Esophagus squamous epithelium (tissue), 5 donors: ENCODE measurements at places on chromosomes 16 and 17.

- DNase-seq, result no peak
Measured at GRCh38 chr16:53085931-53086421, 31.2 kb downstream of the CHD9 start.

- DNase-seq, result no peak
Measured at GRCh38 chr17:32264823-32265191, 825 bp upstream of the RHBDL3 start.

- no peak for DNase-seq
Measured at GRCh38 chr16:53812914-53813313, 109.0 kb downstream of the FTO start.

- DNase-seq, result no peak
Measured at GRCh38 chr17:66171172-66171571, 20.8 kb downstream of the CEP112 start.

GRCh38 chr16:14285513-14286367, 214.6 kb downstream of the MRTFB start:
- DNase-seq, result no peak

DNA sequence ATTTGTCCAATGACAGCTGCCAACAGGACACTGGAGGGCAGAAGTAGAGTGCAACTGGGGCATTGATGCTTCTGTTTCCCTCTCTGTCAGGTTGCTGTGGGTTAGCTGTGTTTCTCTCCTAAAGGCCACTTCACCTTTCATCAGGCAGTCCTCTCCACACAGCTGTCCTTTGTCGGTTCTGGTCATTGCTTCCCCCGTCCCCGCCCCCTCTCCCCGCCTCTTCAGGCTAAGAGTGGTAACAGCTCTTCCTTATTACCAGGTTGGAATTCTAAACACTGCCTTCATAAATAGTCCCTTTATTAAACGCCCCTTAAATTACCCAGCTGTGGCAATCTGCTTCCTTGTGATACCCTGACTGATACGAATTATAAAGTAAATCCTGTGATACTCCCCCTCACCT, 31.8 kb upstream of the NSRP1 start:
- no peak for DNase-seq

GRCh38 chr17:48593126-48593829, at the start of gene HOXB5:
Gene HOXB5, minus strand, starts transcription at chr17:48593779. Its CDS starts 97 bp downstream, at chr17:48593682.
- no peak for DNase-seq

GRCh38 chr16:88894681-88895300, 28.3 kb upstream of the PABPN1L start:
- DNase-seq, result no peak

GRCh38 chr17:16529906-16530305, 37.9 kb upstream of the LRRC75A start:
- DNase-seq, result no peak

DNA sequence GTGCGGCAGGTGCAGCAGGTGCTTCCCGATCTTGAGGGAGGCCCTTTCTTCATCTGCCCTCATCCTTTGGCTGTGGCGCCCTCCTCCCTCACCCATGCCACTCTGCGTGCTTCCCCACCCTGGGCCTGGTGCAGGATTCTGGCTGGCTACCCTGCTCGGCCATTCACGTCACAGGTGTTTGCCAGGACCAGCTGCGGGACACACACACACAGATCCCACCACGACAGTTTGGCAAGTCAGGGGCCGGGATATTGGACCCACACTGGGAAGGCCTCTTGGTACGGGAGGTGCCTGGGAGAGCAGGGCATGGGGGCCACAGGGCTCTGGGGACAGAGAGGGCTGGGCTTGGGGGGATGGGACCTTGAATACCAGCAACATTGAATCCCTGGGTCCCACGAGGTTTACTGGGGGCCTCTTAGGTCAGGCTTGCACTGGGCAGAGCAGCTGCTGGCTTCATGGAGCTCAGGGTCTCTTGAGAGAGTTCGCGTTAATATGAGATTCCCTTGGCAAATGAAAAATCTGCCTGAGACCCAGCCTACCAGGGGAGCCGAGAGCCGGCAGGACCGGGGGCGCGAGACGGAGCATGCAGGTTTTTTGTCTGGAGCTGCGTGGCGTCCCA, 15.1 kb downstream of the ADCY7 start:
- no peak for DNase-seq

DNA sequence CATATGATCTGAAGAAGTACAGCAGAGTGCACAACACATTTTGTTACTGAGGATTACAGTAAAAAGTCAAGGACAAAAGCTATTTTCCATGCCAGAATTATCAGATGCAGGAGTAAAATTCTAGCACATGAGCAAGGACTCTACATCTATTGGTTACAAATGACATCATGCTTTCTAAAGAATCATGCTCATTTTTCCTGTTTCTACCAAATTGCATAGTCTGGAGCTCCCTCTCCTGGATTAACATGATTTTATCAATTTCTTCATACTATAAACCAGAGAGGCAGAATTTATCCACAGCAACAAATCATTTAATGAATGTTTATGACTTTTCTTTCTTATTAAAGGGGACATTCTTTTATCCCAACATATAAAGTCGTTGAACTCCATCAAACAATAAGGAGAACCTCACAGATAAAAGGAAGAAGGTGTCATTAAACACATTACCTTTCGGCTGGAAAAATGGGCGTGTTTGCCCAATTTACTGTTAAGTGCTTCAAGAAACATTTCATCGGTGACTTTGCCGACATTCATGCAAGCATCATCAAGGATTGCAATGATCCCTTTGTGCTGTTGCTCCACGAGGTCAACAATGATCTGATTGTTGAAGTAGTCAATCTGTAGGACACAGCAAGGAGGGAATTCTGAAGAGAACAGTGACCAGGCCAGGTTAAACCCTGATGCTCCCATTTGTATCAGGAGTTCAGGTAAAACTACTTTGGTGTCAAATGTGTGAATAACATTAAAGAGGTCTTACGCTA, 121.7 kb downstream of the MYO1D start:
- DNase-seq, result no peak

- DNase-seq, result no peak
Measured at GRCh38 chr16:11909653-11910545, 5.9 kb downstream of the GSPT1 start.

DNA sequence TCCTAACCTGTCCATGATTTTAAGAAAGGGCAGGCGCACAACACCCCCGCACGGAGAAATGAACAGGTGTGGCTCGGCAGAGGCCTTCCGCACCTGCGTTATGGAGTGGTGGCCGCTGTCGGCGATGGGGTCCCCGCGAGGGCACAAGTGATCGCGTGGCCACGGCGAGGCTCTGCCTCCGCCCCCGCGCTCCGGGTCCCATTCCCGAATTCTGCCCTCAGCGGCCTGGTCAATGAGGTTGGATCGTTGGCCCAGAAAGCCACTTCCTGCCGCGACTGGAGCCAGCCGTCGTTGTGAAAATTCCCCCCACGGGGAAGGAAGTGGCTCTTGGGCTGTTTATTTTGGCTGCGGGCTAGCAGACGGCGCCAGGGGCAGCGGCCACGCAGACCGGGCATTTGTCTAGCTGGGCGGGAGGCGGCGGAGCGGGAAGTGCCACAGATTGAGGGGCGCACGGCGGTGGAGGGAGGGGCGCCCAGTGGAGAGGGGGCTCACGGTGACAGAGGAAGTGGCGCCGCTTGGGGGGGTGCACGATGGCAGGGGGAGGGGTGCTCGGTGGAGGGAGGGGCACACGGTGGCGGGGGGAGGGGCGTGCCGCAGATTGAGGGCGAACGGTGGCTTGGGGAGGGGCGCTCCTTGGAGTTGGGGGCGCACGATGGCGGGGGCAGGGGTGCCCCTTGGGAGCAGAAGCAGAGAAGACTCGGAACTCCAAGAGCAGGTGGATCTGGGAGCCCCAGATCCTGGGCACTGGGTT, 25.0 kb downstream of the MRC2 start:
- no peak for DNase-seq

GRCh38 chr16:17339764-17340541, 130.8 kb downstream of the XYLT1 start:
- no peak for DNase-seq

DNA sequence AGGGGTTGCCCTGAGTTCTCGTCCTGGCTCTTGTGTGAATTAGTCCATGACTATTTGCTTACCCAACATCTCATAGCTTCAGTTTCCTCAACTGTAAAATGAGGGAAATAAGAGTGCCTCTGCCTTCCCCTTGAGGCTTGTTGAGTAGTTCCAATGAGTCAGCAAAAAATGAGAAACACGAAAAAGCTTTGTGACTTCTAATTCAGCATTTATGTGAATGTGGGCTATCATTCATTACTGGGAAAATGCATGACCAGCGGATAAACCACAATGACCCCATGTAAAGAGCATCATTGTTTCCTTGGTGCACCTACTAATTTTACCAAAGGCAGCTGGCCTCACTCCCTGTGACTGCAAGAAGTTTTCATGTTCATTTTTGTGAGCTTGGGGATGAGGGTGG, 374.6 kb upstream of the HSBP1 start:
- no peak for DNase-seq

GRCh38 chr16:27843800-27844199, 219.7 kb downstream of the GSG1L start:
- DNase-seq, result no peak

GRCh38 chr16:85114909-85115567, 2.8 kb upstream of the CIBAR2 start:
- no peak for DNase-seq

DNA sequence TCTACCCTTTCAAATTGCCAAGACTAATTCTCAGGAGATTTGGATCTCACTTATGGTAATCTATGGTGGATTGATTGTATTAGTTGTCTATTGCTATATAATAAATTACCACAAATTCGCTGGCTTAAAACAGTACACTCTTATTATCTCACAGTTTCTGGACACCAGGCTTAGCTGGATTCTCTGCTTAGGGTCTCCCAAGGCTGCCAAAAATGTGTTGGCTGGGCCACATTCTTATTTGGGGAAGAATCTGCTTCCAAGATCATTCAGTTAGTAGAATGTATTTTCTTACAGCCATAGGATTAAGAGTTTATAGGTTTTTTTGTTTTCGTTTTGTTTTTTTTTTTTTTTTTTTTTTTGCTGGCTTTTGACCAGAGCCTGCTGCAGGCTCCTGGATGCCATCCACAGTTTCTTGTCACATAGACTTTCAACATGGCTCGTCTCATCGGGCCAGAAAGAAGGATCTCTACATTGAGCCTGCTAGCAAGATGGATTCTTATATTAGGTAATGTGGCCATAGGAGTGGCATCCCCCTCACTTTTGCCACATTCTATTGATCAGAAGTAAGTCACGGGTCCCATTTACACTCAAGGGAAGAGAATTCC, 415.3 kb downstream of the KIF2B start:
- DNase-seq, result no peak

- peak; percentile 89 for DNase-seq
Measured at GRCh38 chr16:22297114-22297870, at the start of gene POLR3E. Gene POLR3E, plus strand, starts transcription at chr16:22297409. Its CDS starts 5,560 bp downstream, at chr16:22302969.

GRCh38 chr17:31386542-31387075, 4.9 kb upstream of the RAB11FIP4 start:
- DNase-seq, result no peak

- DNase-seq, result no peak
Measured at GRCh38 chr16:51710905-51711563, 560.0 kb upstream of the SALL1 start.

- no peak for DNase-seq
Measured at GRCh38 chr16:14509055-14509454, 121.0 kb downstream of the PARN start.

DNA sequence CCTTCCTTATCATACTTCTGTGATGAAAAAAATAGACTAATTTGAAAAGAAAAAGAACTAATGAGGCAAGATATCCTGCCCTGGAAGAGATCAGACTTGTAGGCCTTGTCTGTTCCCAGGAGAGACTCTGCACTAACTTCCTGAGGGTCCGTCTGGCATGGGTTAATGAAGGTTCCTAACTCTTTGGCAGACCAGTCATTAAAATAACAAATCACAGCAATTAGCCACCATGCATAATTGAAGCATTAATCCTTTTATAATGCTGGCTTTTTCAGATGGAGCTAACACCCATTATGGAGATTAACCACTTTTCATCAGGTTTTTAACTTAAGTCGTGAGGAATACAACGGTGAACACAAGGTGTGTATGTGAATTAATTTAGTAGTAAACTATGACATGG, 10.4 kb upstream of the KRT10 start:
- no peak for DNase-seq

- DNase-seq, result no peak
Measured at GRCh38 chr16:76311260-76311659, 34.1 kb downstream of the CNTNAP4 start.

- no peak for DNase-seq
Measured at GRCh38 chr17:74128456-74129211, 74.8 kb upstream of the RPL38 start.

- DNase-seq, result no peak
Measured at GRCh38 chr16:87145181-87146176, 171.7 kb downstream of the C16orf95 start.

GRCh38 chr17:40451420-40451819, 8.2 kb downstream of the IGFBP4 start:
- DNase-seq, result no peak

GRCh38 chr16:77780378-77780837, 8.0 kb upstream of the VAT1L start:
- DNase-seq, result no peak

DNA sequence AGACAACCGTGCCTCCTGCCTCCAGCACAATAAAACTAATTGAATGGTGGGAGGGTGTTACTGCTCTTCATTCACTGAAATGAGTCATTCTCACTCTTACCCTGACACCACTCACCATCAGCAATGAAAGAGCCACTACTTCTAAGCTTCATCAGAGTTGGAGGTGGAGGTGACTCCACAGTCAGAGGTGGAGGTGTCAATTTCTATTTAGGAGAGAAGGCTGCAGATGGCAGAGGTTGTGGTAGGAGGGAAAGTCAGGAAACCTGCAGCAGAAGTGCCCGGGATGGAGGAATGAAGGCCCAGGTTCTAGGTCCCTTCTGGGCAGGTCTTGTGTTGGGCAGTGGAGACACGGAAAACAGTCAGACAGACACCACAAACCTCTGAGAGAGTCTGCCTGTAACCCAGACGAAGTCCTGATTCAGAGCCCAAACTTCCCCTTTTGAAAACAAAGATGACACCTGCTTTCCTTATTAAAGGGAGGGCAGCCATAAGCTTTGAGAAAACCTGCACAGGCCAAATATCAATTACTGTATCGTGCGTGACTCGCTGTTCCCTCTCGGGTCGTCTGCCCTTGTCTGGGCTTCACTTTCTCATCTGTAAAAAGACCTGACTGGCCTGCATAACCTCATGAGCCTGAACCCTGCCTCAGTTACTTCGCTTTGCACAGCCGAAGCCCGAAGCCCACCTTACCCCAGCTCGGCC, 668 bp downstream of the ATPAF2 start:
- DNase-seq, result no peak

DNA sequence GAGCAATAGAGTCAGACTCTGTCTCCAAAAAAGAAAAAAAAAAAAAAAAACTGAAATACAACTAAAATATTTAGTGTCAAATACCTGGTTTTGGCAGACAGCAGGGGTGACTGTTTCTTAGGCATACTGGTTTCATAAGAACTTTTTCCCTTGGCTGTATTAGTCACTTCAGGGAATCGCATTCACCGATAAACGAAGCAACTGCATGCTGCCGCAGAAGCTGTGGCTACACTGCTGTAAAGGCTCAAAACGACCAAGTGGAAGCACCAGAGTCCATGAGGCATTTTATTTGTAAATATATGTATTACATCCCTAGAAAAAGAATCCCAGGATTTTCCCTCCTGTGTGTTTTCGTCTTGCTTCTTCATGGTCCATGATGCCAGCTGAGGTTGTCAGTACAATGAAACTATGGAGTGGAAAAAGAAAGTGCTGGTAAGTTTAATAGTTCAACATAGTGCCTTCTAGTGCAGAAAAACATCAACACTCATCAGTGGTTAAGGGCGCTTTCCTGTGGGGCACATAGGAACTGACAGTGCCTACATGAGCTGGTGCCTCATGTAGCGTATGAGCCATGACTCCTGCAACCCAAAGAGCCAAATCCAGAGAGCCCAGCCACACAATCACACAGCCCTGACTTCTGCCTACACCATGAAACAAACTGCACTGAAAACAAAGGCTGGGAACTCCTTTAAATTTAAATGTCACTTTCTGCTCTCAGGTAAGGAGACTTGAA, 7.3 kb downstream of the RPS15A start:
- DNase-seq, result no peak
